ENCODE measurements at places on chromosomes 12 and 14.

- no peak for DNase-seq
These were observed 14.2 kb downstream of the RAB21 start for GRCh38 chr12:71768900-71769299.

GRCh38 chr14:99286761-99287160 lies 14.8 kb upstream of the BCL11B start:
- no peak for DNase-seq

DNA sequence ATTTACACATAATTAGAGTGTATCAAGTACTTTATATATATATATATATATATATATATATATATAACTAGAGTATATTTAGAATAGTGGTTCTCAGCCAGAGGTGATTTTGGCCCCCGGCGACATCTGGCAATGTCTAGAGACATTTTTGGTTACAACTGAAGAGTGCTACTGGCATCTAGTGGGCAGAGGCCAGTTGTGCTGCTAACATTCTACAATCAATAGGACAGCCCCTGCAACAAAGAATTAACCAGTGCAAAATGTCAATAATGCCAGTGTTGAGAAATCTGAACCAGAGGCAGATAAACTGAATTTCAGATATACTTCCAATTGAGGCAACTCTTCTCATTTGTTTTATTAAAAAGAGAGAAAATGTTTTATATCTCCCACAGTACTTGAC lies 8.9 kb downstream of the GTF2A1 start:
- peak; percentile 28 for DNase-seq

- no peak for DNase-seq
These were observed 58.8 kb downstream of the PIK3C2G start for GRCh38 chr12:18320036-18320617.

- DNase-seq: no peak
These were observed 11.5 kb upstream of the PCED1B start for GRCh38 chr12:47067771-47068431.

DNA sequence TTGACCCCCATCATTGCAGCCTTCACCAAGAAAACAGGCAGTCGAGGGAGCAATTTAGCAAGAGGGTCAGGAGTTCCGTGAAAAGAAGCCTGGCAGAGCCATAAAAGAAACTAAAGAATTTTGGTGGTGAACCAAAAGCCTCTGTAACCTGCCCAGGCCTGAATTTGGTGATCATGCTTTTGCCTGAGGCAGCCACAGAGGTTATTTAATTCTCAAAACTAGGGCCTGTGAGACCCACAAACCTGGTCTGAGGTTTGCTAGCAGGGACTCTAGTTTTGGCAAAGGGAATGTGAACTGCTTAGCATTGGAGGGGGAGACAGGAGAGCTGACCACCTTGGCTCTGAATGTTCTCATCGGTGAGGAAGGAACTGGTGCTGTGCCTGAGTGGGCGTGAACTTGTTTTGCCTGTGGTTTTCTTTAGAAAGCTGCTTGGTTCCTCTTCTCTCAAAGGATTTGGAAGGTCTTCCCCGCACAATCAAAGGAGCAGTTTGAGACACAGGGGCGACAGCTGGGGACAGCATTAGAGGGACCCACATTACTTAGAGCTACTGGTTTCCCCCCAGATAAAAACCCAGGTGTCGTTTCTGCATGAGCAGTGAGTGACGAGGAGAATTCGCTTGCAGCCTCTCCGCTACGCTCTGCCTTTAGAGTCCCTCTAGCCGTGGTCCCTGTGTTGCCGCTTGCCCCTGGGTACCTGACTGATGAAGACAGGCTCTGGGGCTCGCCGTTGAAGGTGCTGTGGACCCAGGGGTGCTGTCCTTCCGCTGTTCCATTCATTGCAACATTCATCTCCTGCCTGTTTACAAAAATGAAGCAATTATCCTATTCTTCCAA lies 12.6 kb upstream of the WNT5B start:
- DNase-seq: no peak

DNA sequence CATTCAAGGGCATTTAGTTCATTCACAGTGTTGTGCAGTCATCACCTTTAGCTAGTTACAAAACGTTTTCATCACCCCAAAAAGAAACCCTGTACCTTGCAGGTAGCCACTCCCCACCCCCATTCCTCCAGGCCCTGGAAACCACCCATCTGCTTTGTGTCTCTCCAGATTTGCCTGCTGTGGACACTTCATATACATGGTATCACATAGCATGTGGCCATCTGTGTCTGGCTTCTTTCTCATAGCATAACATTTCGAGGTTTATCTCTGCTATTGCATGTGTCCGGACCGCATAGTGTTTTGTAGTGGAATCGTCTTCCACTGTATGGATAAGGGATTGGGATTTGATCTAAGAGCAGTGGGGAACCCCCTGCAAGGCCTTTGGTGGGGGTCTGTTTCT lies 143.1 kb downstream of the AACS start:
- no peak for DNase-seq

GRCh38 chr14:21536418-21537089 lies 10.4 kb upstream of the SALL2 start:
- no peak for DNase-seq

DNA sequence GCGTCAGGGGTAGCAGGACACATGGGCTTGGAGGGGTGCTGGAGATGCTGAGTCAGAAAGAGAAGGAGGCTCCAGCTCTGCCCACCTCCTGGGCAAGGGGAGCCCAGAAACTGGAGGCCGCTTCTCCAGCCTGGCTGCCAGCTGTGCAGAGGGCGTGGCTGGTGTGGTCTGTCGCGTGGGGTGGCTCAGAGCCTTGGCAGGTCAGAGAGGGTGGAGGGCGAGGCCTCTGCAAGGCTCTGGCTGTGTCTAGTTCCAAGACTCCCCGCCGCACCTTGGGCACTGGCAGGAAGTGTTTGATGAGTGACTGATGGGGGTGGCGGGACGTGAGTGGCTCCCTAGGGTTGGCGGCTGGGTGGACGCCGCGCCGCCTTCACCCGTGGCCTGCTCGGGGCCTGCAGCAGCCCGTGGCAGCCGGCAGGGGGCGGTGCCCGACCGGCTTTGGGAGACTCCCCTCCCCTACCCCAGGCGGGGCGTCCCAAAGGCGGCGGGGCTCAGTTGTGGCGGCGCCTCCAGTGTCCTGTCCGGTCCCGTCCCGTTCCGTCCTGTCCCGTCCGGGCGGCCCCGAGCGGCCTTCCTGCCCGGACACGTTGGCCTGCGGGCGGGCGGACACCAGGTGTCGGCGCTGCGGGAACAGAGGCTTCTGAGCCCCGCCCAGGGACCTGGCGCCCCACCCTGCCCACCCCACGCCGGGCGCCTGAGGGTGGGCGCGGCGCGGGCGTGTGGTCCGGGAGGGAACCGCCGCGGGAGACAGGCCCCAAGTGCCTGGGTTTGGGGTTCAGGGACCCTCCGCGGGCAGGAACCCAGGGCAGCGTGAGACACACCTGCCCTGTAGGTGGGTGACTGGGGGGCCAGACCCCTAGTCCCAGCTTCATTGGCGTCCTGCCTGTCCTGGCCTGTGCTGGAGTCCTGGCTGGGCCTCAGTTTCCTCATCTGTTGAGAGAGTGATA lies 39.7 kb downstream of the KRT80 start:
- DNase-seq: peak; percentile 77

DNA sequence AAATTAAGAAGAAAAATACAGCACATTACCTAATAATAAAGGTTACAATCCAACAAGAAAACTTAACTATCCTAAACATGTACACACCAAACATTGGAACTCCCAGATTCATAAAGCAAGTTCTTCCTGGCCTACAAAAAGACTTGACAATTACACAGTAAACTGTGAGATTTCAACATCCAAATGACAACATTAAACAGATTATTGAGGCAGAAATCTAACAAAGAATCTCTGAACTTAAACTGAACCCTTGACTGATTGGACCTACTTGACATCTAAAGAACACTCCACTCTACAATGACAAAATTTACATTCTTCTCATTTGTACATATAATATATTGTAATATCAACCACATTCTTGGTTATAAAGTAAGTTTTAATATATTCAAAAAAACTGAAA lies 1341.3 kb downstream of the LRFN5 start:
- no peak for DNase-seq

DNA sequence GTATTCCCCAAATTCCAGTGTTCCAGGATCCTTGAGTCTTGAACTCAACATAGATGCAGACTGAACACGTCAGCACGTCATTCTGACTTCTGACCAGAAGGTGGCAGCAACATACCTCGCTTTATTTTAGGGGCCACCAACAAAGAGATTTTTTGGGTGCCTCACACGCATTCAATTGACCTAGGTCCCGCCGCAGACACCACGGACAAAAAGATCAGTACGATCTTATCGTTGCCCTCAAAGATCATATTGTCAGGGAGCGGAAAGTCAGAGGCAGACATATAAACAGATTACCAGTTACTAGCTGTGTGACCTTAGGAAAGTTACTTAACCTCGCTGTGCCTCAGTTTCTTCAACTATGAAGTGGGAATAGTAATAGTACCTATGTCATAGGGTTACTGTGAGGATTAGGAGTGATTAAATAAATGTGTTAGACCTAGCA lies 6.5 kb upstream of the PRPH start:
- DNase-seq: peak; percentile 75

DNA sequence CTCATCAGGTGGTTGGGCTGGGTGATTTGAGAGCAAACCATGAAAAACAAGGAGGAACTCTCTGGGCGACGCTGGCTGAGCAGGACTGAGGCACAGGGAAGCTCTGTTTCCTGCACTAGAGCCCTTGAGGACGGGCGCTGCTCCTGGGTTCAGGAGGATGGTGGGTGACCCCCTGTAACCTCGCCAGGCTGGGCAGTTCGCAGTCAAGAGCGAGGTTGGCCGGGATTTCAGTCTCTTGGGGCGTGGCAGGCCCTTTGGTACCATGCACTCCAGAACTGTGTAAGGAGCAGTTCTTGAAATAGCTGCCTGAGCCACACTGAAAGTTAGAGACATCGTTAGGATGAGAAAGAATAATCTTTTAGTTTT lies 202.2 kb downstream of the TSPAN9 start:
- DNase-seq: no peak

- no peak for DNase-seq
These were observed 24.6 kb downstream of the FAM222A start for GRCh38 chr12:109738209-109738608.

DNA sequence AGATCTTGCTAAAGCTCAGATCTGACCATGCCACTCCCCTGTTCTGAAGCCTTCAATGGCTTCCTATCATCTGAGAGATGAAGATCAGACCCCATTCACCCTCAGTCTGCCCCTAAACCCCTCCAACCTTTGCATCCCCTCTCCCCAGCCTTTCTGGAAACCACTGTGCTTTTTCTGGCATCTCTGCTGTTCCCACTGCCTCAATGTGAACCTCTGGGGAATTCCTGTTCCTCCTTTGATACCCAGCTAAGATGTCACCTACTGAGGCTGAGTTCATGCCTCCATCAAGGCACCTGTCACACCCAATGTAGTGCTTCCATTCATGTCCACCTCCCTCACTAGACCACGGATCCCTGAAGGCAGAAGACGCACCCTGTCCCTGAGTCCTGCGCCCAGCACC lies 19.3 kb downstream of the CYP46A1 start:
- DNase-seq: no peak

GRCh38 chr14:94535506-94535905 lies 25.7 kb upstream of the SERPINA4 start:
- no peak for DNase-seq

DNA sequence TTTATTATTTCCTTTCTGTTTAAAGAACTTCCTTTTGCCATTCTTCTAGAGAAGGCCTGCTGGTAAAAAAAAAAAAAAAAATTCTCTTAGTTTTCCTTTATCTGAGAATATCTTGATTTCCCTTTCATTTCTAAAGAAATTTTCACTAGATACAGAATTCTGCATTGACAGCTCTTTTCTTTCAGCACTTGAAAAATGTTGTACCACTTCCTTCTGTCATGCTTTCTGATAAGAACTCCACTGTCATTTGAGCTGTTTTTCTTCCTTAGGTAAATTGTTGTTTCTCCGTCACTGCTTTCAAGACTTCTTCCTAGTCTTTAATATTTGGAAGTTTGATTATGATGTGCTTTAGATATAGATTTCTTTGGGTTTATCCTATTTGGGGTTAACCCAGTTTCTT lies 113.6 kb upstream of the BTG1 start:
- no peak for DNase-seq

DNA sequence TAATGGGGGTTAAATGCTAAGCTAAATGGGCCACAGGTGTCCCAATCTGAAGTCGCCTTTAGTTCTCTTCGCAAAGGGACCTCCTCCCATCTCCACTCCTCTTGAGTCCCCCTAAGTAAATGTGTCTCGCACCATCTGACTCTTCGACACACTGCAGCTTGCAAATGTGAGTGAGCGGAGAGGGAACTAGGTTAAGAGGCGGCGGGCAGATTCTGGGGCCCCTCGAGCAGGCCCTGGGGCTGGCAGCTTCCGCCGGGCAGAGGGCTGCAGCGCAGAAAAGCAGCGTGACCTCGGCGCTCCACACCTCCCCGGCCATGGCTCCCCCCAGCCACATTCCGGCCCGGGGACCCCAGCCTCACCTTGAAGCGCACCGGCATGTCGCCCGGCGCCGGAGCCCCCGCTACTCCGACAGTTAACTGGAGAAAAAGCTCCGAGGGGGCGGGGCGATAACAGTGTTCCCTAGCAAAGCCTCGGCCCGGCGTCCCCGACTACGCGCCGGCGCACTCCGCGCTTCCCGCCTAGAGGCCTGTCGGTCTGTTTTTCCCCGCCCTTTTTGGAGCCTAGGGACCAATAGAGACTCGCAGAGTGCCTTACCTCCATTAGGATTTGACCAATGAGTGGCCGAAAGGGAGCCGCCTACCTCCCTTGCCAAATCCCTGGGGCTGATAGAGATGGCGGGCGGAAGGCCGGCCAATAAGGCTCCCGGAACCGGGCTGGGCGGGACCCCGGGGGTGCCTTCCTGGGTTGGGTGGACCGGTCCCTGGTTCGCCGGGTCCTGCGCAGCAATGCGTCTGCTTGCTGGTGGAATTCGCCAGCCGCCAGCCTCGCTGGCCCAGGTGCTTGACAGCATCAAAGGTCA lies at the start of gene MDM1:
Gene MDM1 (minus strand): TSS at position 494 of the 859 bp plus-strand sequence. CDS start 117 bp downstream, at position 377.
- DNase-seq: peak; percentile 97

DNA sequence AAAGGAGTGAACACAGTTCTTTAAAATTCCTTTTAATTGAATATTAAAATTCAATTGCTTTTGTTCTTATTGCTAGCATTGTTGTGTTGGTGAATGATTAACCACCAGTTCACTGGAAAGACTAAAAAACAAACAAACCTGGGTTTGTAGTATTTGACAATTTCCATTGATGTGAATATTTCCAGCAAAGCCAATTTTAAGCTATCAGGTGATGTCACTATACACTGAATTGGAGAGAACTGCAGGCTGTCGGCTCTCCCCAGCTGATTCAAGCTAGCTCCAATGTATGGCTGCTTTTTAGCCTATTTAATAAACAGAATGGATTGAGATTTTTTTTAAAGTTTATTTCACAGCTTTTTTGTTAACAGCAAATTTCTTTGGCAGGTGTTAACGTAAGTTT lies 1753.6 kb upstream of the SEL1L start:
- DNase-seq: no peak

DNA sequence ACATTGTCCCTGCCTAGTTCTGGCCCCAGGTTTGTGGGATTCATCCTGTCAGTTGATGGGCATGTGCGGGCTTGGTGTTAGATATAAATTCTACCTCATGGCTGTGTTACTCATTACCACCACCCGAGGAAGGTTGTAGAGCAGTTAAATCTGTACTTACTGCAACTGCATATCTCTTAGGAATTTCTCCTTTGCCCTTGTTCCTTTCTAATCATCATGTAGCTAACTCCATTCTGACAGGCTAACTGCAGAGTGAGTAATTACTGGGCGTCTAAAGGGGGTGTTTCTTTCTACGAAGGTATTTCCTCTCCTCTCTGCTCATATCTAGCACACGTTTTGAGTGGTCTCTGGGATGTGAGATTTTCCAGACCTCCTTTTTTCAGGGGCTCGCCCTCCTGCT lies 1076.7 kb downstream of the TMTC2 start:
- DNase-seq: no peak

- peak; percentile 13 for DNase-seq
These were observed 82.0 kb downstream of the CATSPERB start for GRCh38 chr14:91649930-91650329.

Data from activated CD4-positive, alpha-beta T cell treated with anti-CD3 and anti-CD28 coated beads for 48 hours (primary cell).